ENCODE measurements at places on chromosomes 2 and 18.

GRCh38 chr2:151638191-151638933, 95.9 kb downstream of the NEB start:
- no peak for DNase-seq

GRCh38 chr2:106189764-106190468, 4.2 kb downstream of the UXS1 start:
- no peak for DNase-seq

- no peak for DNase-seq
These were observed 187.8 kb upstream of the TNP1 start for GRCh38 chr2:217047631-217048030.

DNA sequence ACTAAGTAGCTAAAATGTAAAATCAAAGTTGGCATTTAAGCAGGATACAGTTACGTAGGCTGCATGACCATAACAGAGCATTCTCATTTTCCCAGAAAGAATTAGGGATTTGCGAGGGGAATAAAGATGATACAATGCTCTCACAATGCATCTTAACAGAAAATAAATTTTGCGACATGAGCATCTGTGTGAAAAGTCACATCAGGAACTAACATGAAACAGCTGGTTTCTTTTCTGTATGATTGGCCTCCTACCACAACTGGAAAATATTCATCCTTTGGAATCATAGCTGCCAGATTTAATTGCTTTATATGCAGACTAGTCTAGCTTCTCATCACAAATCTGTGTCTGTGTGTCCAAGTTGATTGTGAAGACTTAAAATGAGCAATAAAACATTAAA, 66.0 kb downstream of the KCTD18 start:
- no peak for DNase-seq

DNA sequence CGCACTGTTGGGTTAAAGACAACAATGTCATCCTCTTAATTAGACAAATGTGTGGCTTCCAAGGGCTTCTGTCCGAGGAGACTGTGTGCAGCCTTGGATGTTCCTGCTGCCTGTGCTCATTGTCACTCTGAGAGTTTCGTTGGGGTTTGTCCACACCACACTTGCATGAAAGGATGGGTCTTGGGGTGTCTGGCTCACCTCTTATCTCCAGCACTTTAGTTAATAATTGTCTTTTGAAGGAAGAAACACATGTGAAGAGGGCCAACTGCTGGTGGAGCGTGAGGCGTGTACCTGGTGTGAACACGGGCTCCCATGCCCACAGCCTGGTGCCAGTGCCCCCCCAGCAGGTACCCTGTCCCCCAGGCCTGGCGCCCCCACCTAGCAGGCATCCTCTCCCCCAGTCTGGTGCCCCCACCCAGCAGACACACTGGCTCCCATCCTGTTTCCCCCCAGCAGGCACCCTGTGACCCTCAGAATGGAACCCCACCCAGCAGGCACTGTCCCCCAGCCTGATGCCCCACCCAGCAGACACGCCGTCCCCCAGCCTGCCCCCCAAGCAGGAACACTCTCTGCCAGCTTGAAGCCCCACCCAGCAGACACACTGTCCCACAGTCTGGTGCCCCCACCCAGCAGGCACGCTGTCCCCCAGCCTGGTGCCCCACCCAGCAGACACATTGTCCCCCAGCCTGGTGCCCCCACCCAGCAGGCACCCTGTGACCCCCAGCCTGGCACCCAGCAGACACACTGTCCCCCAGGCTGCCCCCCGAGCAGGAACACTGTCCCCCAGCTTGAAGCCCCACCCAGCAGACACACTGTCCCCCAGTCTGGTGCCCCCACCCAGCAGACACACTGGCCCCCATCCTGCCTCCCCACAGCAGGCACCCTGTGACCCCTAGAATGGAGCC, 96.3 kb upstream of the TMEM18 start:
- DNase-seq: no peak

Data from stimulated activated CD4-positive, alpha-beta T cell treated with anti-CD3 and anti-CD28 coated beads, Interleukin-12 subunit alpha, Interleukin-12 subunit beta, amount 100 ng/mL, for 48 hours (primary cell).